ENCODE measurements at places on chromosomes 3 and 15. TPM values are rescaled to one million over a fixed set of nuclear protein-coding genes. Genes with fewer than 3 reads are reported as not detected.

The GOLGA8R gene
- total RNA-seq = 1.6 TPM

The NTRK3 gene
- not detected for total RNA-seq

The CAPN7 gene
- 47.2 TPM for total RNA-seq

The SCAPER gene
- 7.2 TPM for total RNA-seq

The PIERCE2 gene
- total RNA-seq = 1.4 TPM

The PTPRG gene
- total RNA-seq = 34.7 TPM

The PAQR5 gene
- 0.68 TPM for total RNA-seq

The FILIP1L gene
- 2.7 TPM for total RNA-seq

The WDR6 gene
- total RNA-seq = 23.9 TPM

The CNTN4 gene
- not detected for total RNA-seq

The ITGB5 gene
- 155 TPM for total RNA-seq

The IGDCC3 gene
- not detected for total RNA-seq

The ANKRD34C gene
- total RNA-seq = not detected

The PIGB gene
- 8.5 TPM for total RNA-seq

The ACAN gene
- total RNA-seq = not detected

The SHC4 gene
- under 0.01 TPM for total RNA-seq

The FBLN2 gene
- 1.4 TPM for total RNA-seq

The CTXN2 gene
- total RNA-seq = not detected

The PPP2R3A gene
- 12.0 TPM for total RNA-seq

The STAC gene
- 1.7 TPM for total RNA-seq

The GYG1 gene
- 31.4 TPM for total RNA-seq

The SEMA3F gene
- 205 TPM for total RNA-seq

The MIX23 gene
- 33.2 TPM for total RNA-seq

The CEMIP gene
- total RNA-seq = 1.0 TPM

The RPS27L gene
- total RNA-seq = 122 TPM

The ADAM10 gene
- 246 TPM for total RNA-seq

The GASK1A gene
- total RNA-seq = 0.50 TPM

The TTLL13 gene
- 0.07 TPM for total RNA-seq

The CPN2 gene
- total RNA-seq = not detected

The TMA7 gene
- total RNA-seq = 224 TPM

The WDR72 gene
- total RNA-seq = 0.07 TPM

The NANOGP8 gene
- not detected for total RNA-seq

The PIK3CA gene
- total RNA-seq = 18.5 TPM

The APBA2 gene
- total RNA-seq = 5.1 TPM

The SH2D7 gene
- not detected for total RNA-seq

The CCDC33 gene
- total RNA-seq = 0.50 TPM

The MKRN2 gene
- total RNA-seq = 34.1 TPM

The RBM6 gene
- total RNA-seq = 40.7 TPM

The PIF1 gene
- 0.28 TPM for total RNA-seq

The PEAK1 gene
- 21.6 TPM for total RNA-seq

The LYSMD2 gene
- 8.0 TPM for total RNA-seq

The KBTBD12 gene
- under 0.01 TPM for total RNA-seq

The RASGRP1 gene
- 0.50 TPM for total RNA-seq

The HES1 gene
- total RNA-seq = 53.0 TPM

The SLC26A6 gene
- 33.1 TPM for total RNA-seq

The RARRES1 gene
- not detected for total RNA-seq

The TRH gene
- total RNA-seq = not detected

The TMCC1 gene
- 31.6 TPM for total RNA-seq

The TGM5 gene
- total RNA-seq = 1.5 TPM
